Stimulated activated CD4-positive, alpha-beta T cell treated with anti-CD3 and anti-CD28 coated beads, Interleukin-4, amount 100 ng/mL, for 48 hours (primary cell): ENCODE measurements at places on chromosomes 5 and 9.

GRCh38 chr9:113788616-113789330 is 87.3 kb upstream of the ZNF618 start:
- no peak for DNase-seq

GRCh38 chr5:39469176-39469575 is 44.4 kb upstream of the DAB2 start:
- no peak for DNase-seq

DNA sequence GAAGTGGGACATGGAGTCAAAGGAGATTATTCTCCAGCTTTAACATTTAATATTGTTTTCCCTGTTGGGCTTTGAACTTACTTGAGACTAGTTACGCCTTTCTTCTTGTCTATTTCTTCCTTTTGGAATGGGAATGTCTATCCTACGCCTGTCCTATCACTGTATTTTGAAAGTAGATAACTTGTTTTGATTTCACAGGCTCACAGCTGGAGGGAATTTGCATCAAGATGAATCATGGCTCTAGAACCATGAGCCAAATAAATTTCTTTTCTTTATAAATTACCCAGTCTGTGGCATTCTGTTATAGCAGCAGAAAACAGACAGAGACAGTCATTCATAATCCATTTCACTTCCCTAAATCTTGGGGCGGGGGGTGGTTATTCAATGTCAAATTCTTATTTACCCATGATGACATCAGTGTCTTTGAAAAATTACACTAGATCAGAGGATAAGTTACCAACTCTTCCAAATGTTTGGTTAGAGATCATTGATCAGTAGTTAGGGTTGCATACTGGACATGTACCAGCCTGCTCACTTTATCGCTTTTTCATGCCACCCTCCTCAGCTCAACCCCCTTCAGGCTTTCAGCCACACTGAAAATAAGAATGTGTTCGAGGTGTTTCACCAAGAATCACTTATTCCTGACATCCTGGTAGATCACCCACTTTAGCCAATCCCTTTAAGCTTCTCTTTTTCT is 419.6 kb upstream of the PIK3R1 start:
- no peak for DNase-seq

- no peak for DNase-seq
Measured at GRCh38 chr5:154179846-154180710, 10.5 kb upstream of the GALNT10 start.

GRCh38 chr5:72204946-72205345 is 97.7 kb downstream of the MAP1B start:
- DNase-seq: no peak

GRCh38 chr5:122882831-122883230 is 37.4 kb downstream of the SNX24 start:
- DNase-seq: no peak

- DNase-seq: no peak
Measured at GRCh38 chr5:134708301-134708700, 30.0 kb upstream of the CAMLG start.

DNA sequence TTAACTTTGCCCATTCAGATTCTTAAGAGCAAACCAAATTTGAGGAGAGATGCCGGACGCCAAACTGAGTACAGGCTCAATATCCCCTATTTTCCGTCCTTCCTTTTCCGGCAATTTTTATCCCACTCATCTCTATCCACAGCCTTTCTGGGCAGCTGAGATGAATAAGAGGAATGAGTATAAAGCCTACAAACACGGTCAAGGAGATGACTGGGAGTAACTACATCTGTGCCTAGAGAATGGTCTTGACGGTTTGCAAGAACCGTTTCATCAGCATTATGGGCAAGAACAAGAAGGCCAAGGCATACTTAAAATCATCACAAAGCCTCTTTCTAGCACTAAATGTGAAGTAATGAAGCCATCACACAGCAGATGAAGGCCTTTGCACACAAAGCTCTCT is 227.3 kb downstream of the DCP2 start:
- DNase-seq: no peak

GRCh38 chr5:7529880-7530279 is 133.9 kb downstream of the ADCY2 start:
- no peak for DNase-seq

GRCh38 chr9:134778156-134778555 is 102.5 kb upstream of the FCN2 start:
- no peak for DNase-seq

GRCh38 chr9:132997591-132997990 is 19.1 kb downstream of the GFI1B start:
- no peak for DNase-seq

DNA sequence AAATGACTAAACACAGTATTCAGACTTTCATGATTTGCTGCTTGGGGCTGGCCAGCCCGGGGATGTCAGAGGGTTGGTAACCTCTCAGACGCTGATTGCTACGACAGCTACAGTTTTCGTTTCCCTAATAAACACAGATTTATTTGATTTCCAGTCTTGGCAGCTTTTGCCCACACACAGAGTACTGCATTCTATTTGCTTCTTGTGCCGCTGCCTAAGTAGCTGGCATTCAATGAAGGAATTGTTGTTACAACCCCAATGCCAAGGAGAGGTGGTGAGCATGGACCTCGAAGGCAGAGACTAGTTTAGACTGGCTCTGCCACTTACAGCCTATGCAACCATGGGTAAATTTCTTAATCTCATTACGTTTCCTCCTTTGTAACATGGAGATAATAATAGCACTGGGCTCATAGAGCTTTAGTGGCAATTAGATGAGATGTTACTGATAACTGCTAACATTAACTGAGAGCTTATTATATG is 247.1 kb upstream of the PANK3 start:
- no peak for DNase-seq

- no peak for DNase-seq
Measured at GRCh38 chr5:19770396-19770795, 217.6 kb downstream of the CDH18 start.

GRCh38 chr9:12141422-12141821 is 551.8 kb upstream of the TYRP1 start:
- no peak for DNase-seq

GRCh38 chr5:95915999-95916686 is 45.5 kb downstream of the ELL2 start:
- DNase-seq: no peak

GRCh38 chr9:27701587-27701986 is 128.3 kb upstream of the C9orf72 start:
- DNase-seq: no peak

- no peak for DNase-seq
Measured at GRCh38 chr5:67021962-67022361, 174.6 kb downstream of the CD180 start.

- no peak for DNase-seq
Measured at GRCh38 chr5:27491047-27491446, 452.7 kb upstream of the CDH9 start.

- DNase-seq: no peak
Measured at GRCh38 chr5:143126174-143127019, 277.1 kb downstream of the NR3C1 start.

DNA sequence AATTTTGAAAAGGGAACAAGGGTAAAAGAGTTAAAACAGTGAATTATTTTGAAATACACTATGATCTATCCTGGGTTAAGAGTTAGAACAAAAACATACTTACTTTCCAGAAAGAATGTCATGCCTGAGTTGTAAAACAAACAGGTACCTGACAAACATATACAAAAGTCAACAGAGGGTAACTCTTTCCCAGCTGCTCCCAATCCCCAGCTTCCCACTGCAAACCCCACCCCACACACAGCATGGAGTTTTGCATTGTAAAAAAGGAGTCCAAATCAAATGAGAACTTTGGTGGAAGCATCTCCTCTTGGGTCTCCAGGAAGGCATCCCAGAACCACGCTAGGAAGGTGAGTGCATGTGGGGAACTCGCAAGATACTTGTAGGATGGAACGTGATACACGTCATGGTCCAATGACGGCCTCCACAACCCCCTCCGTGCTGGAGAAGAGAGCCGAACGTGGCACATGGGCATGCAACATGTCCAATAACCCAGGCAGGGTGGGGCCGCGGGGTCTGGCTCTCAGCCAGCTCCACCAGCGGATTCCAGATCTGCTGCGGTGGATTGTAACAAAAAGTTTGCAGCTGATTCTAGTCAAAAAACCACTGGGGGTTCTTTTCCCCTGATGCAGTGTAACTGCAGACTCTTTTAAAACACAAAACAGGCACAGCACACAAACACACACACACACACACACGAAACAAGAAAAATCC is 55.8 kb downstream of the EPB41L4B start:
- no peak for DNase-seq

DNA sequence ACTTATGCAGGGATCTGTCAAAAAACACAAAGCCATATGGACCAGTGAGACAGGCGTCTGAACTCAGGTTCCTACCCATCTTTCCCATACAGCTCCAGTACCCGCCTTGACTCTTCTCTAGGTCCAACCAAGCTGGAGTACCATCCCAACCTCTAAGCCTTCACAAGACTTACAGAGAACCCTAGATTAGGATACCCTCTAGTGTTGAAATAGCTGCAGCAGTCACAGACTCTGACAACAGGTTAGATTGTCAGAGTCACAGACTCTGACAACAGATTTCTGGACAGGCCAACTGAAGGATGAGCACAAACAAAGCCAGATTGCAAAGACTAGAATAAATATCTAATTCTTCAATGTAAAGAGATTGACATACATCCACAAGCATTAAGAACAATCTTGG is 266.1 kb downstream of the GRIA1 start:
- DNase-seq: no peak
